ENCODE measurements at places on chromosomes 6 and 20.

- no peak for DNase-seq
These were observed 8.5 kb upstream of the HLA-DRA start for GRCh38 chr6:32431142-32431541.

DNA sequence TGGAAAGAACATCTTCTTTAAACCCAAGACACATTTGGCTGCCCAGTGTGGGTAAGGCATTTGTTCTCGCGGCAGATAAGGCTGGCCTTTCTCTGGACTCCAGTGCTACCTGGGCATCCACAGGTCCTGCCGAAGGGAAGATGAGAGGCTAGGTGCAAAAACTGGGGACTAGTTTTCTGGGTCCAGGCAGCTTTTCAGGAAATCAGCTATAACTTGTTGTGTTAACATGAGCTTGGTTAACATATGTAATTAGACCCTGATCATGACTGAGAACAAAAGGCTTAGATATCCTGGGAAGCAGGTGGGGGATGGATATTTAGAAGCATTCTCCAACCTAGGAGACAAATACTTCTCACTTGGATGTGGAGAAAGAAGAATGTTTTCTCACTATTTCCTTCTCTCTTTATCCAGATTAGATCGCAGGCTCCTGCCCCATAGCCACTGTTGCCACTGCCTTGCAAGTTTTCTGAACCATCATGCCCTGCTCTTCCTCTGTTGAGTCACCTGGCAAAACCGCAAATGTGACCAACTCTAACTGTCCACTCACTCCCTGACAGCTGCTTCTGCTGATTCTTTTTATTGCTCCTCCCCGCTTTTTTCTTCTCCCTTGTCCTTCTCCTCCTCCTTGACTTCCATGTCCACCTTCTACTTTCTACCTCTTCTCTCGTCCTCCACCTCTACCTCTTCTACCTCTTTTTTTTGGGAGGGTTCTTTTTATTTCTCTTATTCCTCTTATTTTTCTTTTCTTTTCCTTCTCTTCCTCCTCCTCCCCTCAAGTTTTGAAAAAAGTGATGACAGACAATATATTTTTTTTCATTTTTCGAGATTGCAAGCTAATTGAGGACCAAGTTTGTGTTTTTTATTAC, 258.1 kb downstream of the UTRN start:
- DNase-seq = no peak

- DNase-seq = no peak
These were observed 986.2 kb upstream of the CITED2 start for GRCh38 chr6:140360651-140361050.

GRCh38 chr6:130385064-130385695, 19.4 kb downstream of the TMEM200A start:
- no peak for DNase-seq

GRCh38 chr6:82080767-82081166, 166.8 kb downstream of the IBTK start:
- DNase-seq = no peak

DNA sequence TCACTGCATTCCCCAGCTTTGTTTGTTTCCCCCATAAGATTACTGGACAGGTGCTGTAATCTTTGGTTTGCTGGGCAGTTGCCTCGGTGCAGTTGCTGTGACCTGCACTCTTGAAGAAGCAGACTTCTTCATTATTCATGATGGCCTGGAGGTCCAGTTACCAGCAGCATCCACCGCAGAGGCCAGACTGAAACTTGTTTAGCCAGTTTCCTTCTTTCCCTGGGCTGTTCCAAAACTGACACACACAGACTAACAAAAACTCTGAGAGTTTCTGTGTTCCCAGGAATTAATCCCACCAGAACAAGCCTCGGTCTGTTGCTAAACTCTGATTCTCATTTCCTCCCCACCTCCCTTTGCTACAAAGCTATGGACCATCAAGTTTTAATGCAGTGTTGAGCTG, 144.1 kb downstream of the QRSL1 start:
- no peak for DNase-seq

DNA sequence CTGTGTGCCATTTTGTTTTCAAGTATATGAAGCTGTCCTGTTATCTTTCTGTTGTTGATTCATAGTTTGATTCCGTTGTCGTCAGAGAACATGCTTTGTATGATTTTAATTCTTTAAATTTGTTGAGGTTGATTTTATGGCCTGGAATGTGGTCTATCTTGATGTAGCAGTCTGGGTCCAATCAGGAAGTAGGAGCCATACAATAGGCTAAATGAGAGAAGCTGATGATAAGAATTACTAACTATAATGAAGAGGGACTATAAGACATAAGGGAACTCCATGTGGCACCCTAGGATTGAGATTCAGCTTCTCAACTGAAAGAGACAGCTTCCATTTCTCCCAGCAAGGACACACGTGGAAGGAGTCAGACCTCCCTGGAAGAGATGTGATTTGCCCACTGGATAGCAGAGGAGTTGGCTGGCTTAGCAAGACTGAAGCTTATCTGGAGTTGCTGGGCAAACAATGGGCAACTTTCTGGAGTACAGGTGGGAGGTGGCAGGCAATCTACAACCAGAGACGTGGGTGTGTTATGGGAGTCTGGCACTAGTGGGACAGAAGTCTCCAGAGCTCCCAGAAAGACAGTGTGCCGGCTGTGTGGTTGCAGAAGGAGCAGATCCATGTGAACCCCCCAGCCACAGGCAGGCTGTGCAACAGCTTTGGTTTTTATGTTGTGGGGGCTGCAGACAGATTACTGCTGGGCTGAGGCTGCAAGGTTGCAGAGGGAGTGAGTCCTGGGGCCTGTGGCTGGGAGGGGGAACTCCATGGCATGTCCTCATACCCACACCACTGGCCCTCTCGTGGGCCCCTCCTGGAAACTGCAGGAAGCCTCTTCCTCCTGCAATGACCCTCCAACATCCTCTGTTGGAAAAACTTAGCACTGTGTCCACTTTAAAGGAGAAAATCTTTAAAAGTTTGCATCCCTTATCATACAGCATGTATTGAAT, 7.1 kb downstream of the ZNF831 start:
- DNase-seq = no peak

DNA sequence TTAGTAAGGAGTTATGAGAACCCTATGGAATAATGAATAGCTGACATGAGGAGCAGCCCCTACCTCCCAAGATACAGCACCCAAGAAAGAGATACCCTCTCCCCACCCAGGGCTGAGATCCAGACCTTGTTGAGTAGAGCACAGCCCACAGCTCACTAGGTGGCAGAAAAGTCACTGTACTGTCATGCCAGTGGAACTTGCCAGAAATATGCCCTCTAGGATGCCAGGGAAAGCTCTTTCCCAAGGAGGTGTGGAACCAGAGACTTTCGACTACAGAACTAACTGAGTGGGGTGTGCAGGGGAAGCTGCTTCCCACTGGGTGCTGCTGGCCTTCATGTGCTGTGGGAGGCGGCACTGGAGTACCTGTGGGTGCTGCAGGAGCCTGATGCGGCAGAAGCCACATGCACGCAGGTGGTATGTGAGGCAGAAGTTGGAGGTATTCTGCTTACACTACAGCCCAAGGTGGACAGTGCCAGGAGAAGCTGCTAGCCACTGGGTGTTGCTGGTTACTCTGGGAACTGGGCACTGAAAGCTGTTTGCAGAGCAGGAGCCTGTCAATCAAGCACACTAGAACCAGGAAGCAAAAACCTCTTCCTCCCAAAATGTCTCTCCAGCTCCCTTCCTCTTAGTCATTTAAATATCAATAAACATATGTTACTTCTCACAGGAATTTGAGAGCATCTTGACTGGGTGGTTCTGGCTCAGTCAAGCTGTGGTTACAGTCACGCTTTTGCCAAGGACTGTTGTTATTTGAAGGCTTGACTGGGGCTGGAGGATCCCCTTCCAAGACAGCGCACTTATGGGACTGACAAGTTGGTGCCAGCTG, 17.8 kb downstream of the ARMC12 start:
- DNase-seq = no peak

- no peak for DNase-seq
These were observed 24.8 kb upstream of the PHACTR3 start for GRCh38 chr20:59579404-59580145.

GRCh38 chr6:158253248-158253647, 59.0 kb upstream of the TULP4 start:
- DNase-seq = no peak

DNA sequence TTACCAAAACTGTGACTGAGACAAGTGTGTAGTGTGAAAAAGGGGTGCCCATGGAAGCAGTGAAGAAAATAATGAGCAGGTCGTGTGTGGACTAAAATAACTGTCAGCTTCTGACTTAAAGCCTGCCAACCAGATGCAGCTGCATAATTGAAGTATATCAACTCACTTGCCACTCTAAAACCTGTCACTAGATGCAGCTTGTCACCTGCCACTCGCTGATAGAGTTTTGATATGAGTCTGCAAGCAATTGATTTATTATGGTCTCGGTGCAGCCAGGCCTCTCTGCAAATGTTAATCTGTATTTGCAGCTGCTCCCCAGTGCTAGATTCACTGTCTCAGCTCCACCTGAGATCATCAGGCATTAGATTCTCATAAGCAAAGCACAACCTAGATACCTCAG, 1090.0 kb upstream of the EYS start:
- no peak for DNase-seq

DNA sequence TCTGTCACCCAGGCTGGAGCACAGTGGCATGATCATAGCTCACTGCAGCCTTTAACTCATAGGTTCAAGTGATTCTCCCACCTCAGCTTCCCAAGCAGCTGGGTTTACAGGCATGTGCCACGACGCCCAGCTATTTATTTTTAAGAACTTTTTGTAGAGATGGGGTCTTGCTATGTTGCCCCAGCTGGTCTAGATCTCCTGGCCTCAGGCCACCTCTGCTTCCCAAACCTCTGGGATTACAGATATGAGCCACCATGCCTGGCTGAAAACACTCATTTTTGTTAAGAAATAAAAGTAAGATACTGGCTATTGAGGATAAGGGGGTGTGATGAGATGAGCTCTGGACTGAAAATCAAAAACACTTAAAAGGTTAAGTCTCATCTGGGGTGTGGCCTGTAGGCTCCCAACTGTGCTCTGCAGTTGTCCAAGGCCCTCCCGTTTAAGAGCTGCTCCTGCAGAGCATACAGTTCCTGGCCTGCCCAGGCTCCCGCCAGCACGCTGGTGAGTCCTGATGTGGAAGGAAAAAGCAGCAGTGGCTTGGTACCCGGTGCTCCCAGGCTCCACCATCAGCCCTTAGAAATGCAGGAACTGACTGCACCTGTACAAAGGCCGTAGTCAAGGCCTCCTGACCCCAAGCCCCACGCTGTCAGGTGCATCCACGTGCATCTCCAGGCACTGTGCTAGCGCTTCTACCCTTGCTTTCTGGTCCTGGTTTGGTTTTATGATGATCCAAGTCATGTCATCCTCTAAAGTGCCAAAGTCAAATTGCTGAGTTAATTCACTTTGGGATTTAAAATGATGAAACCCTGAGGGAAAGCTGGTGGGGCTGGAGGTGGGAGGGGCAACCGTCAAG, 111.5 kb downstream of the TMEM242 start:
- DNase-seq = no peak

- peak; percentile 3 for DNase-seq
These were observed 256.5 kb downstream of the TRDN start for GRCh38 chr6:123380257-123380656.

- DNase-seq = no peak
These were observed 615 bp upstream of the NTSR1 start for GRCh38 chr20:62707921-62708521.

- no peak for DNase-seq
These were observed 609 bp downstream of the OGFRL1 start for GRCh38 chr6:71289039-71289801.

DNA sequence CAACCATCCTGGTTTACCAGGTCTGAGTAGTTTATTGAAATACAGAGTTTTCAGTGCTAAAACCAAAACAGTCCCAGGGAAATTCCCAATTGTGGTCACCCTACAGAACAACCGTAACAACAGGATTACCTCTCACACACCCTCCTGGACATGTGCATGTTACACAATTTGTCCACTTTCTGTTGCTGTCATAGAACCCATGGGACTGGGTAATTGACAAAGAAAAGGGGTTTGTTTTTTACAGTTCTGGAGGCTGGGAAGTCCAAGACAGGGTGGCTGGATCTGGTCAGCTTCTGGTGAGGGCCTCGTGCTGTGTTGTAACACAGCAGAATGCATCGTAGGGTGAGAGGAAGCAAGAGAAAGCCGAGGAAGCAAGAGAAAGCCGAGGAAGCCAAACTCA, 9.1 kb upstream of the ADA start:
- DNase-seq = no peak

DNA sequence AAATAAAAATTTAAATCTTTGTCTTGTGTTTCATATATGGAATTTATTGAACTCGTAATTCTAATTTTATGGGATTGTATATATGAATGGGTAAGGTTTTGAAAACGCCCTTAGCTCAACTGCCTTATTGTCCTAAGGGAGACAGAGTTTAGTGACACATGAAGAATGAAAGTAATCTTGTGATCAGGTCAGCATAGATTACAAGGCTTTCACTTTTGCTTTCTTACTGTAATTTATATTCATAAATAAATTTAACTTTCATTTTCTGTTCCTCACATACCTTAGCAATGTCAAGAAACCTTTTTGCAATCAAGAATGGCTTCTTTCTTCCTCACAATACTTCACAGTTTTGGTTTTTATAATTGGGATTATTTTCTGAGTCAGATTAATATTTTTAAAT, 14.4 kb downstream of the KPNA5 start:
- DNase-seq = no peak

GRCh38 chr6:43965628-43966373, 161.5 kb downstream of the MRPL14 start:
- no peak for DNase-seq

DNA sequence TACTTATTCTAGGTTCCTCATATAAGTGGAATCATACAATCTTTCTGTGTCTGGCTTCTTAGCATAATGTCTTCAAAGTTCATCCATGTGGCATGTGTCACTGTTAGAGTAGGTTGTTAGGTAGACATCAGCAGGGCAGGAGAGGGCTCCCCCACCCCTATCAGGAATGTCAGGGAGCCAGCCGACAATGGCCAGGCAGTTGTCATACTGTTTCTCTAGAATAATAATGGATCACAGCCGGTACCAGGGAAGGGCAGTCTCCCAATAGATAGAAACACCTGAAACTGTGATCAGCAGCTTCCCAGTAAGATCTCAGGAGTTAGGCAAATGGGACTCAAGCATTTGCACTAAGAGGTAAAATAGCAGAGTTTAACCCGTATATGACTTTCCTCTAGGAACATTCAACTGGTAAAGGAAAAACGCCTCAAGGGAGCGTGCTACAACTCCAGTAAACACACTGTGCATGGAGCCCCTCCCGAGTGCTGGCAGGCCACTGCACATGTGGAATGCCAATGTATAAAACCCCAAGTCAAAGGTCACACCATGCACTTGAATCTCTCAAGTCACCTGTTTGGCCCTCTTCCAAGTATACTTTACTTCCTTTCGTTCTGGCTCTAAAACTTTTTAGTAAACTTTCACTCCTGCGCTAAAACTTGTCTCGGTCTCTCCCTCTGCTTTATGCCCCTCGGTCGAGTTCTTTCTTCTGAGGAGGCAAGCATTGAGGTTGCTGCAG, 29.8 kb upstream of the SIRT5 start:
- no peak for DNase-seq
